ENCODE measurements at places on chromosomes 16 and 17.

GRCh38 chr16:29111421-29111820 lies 126.6 kb downstream of the LAT start:
- DNase-seq, result no peak

DNA sequence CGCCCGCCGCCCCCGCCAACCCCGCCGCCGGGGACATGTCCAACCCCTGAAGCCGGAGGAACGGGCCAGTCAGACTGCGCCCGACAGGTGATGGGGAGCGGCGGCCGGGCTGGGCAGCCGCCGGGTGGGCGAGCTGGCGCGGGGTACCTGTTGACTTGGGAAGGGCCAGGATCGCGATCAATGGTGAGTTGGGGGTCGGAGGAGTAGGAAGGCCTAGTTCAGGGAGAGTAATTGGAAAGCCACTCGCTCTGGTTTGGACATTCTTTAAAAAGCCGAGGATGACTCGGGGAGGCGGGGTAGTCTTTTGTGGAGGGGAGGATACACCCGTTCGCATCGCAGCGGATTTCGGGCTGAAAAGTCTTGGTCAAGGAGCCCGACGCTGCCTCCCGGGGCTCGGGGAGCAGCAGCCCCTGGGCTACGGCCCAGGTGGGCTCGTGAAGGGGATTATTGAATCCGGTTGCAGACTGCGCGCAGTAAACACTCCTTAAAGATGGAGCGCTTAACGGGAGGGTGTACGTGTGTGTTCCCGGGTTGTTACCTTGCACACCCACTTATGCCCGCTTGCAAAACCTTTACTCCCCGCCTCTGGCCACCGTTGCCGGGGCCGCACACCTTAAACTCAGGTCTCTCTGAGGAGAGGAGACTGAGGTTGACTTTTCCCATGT lies 123.8 kb downstream of the GOSR1 start:
- peak; percentile 14 for DNase-seq

GRCh38 chr17:59355030-59355701 lies 23.7 kb downstream of the YPEL2 start:
- DNase-seq, result no peak

DNA sequence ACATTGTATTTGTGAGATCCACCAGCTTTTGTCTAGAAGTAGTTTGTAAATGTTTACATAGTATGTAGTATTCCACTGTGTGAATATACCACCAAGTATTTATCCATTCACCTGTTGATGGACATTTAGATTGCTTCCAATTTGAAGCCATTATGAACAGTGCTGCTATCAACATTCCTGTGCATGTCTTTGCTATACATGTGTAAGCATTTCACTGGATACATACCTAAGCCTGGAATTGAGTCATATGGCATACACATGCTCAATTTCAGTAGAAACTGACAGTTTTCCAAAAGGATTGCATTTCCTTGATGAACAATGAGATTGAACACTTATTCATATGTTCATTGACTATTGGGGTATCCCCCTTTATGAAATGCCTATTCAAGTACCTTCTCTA lies 540.6 kb upstream of the SOX9 start:
- no peak for DNase-seq

Data from suppressor macrophage treated with lipopolysaccharide for 4 hours (primary cell).